ENCODE measurements at places on chromosomes 11 and 22.
A peak's percentile ranks its signal among the peaks of the same experiment; 100 is the strongest.

GRCh38 chr22:33209930-33210784 is 152.0 kb upstream of the SYN3 start:
- DNase-seq = peak; percentile 73

DNA sequence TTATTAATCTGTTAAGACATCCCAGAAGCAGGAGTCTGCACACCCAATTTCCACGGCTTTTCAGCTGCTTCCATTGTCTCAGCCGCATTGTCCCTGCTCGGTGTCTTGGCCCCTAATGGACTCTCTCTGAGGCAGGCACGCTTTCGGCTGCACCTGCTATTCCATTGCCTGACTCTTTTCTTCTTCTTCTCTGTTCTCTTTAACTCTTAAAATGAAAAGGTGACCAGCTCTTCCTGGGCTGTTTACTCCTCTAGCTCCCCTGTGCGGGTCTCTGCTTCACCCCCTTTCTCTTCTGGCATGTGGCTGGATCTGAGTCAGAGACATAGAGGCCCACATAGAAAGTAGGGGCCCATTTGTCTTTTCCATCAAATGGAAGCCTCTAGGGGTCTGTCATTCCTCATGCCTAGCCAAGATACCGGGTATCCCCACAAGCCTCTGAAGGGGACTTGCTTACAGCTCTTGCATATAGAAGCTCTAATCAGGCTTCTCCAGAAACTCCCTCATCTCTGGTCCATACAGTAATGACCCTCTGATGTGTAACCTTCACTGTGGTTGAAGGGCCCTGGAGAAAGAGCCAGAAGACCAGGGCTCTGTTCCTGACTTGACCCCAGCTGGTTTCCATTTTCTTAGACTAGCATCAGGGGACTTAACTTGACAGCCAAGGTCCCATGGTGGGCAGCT is 243.9 kb downstream of the ST3GAL4 start:
- DNase-seq = no peak

GRCh38 chr11:19073454-19074415 is 13.2 kb upstream of the MRGPRX2 start:
- DNase-seq = no peak

DNA sequence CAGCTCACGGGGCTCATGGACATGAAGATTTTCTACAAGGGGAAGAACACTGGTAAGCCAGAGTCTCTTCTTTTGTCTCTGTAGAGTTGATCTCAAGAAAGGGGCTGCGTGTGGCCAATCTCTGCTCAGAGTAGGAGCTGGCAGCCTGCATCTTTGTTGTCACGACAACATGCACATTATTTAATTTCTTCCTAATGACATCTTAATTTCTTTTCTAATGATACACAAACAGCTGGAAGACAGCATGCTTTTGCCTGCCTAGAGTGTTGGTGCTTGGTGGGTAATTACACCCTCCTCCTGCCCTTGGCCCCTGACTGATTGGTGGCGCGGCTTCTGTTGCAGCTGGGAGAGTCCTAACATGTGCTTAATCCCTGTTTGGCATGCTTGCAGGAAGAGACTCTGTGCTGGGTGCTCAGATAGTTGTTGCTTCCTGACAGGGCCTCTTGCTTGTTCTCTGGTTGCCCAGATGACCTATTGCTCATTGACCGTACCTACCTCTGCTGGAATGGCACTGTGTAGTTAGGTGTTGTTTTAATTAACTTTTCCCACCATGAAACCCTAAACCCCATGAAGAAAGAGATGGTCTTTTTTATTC is 106.9 kb upstream of the SORL1-AS1 start:
- no peak for DNase-seq

- no peak for DNase-seq
Measured at GRCh38 chr11:92253945-92254344, 29.3 kb downstream of the FAT3 start.

GRCh38 chr11:16613262-16613511 is 125.3 kb upstream of the C11orf58 start:
- DNase-seq = peak; percentile 38

GRCh38 chr22:35350539-35351503 is 30.1 kb upstream of the HMOX1 start:
- peak; percentile 96 for DNase-seq

DNA sequence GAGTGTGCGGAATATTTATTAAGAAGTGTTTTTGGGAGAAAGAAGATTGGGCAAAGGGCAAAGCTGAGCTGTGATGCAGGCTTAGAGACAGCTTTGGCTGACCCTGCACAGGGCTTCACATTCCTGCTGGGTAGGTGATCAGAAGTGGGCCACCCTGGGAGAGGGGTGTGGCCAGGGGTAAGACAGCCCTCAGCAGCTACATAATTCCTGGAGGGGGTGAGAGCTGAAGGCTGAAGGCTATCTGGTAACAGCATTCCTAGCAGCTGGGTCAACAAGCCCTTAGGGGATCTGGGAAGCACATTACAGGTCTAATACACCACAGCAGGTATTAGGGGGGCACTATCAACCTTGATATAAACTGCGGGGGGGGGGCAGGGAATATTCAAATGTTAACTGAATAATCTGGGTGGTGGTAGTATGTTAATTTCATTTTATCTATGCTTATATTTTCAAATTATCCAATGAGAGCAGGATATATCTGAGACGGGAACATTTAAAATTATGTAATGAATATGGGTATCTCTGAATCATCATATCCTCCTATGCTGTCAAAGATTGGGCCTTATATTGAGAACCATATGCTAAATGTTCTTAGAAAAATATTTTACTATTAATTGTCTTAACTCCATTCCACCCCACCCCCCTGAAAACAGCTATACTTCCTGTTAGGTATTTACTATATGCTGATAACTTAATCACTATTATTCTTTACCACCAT is 5.9 kb downstream of the OOSP1 start:
- DNase-seq = no peak

- DNase-seq = no peak
Measured at GRCh38 chr11:13972944-13973343, 10.4 kb downstream of the SPON1 start.

- no peak for DNase-seq
Measured at GRCh38 chr11:95919514-95919913, 4.4 kb downstream of the MTMR2 start.

- DNase-seq = no peak
Measured at GRCh38 chr22:45673482-45674175, 2.0 kb downstream of the ATXN10 start.

GRCh38 chr11:126878913-126879482 is 121.6 kb downstream of the KIRREL3 start:
- DNase-seq = no peak

DNA sequence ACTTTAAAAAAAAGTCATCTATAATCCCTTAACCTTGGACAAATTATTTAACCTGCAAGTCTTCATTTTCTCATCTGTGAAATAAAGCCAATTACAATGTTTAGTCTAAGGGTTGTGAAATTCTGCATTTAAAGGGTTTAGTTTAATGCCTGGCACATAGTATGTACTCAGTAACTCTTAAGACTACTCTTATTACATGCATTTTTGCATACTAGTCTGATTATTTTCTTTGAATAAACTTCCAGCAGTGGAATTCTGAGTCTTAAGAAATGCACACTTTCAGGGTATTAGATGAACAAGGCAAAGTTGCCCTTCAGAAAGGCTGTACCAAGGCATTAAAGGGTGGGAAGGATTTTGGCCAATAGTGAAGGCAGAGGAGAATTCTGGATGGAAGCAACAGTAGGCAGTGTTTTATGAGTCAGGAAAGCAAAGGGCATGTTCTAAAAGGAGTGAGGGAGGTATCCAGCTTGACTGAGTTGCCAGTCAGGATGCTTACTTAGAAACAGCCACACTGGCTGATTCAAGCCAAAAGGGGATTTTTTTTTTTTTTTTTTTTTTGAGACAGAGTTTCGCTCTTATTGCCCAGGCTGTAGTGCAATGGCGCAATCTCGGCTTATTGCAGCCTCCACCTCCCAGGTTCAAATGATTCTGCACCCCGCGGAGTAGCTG is 50.5 kb downstream of the SWAP70 start:
- no peak for DNase-seq

- no peak for DNase-seq
Measured at GRCh38 chr11:40032331-40032730, 1427.1 kb downstream of the LRRC4C start.

DNA sequence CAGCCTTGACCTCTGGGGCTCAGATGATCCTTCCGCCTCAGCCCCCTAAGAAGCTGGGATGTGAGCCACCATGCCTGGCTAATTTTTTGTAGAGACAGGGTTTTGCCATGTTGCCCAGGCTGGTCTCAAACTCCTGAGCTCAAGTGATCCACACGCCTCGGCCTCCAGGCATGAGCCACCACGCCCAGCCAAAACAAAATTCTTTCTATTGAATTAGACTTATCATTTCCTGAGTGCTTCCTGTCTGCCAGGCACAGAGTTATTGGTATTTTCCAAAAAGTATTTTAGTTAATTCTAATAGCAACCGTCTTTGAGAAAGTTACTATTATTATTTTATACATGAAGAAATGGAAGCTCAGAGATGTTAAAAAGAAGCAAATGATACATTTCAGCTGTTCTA is 61.4 kb upstream of the LMO2 start:
- no peak for DNase-seq

GRCh38 chr11:16469968-16470367 is 113.6 kb upstream of the SOX6 start:
- DNase-seq = no peak

- DNase-seq = no peak
Measured at GRCh38 chr11:108838792-108839105, 173.9 kb downstream of the DDX10 start.

DNA sequence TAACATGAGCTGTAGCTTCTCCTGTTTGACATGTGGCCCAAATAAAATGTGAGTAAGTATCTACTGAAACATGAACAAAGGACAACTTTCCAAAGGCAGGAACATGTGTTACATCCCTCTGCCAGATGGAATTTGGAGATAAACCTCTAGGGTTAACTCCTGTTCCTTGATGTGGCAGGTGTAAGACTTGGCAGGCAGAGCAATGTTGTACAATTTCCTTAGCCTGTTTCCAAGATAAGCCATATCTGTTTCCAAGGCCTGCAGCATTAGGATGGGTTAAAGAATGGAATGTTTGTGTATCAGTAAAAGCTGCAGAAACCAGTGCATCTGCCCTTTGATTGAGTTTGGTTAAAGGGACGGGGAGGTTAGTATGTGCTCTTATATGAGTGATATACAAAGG is 8.8 kb upstream of the DNAJB13 start:
- no peak for DNase-seq

DNA sequence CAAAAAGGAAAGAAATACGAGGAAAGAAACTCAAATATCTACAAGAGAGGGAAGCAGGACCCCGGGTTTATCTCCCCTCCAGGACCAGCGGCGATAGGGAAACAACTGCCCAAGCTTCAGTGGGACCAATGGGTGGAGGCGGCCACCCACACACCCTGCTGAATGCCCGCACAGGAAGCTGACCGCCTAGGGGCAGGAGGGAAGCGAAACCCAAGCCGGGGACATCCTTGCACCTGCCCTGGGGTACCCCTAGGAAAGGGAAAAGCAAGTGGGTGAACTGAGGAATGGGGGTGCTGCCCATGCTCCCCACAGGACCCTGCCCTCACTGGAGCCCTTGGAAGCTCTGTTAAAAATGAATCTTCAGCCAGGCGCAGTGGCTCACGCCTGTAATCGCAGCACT is 27.6 kb upstream of the HMOX1 start:
- no peak for DNase-seq

DNA sequence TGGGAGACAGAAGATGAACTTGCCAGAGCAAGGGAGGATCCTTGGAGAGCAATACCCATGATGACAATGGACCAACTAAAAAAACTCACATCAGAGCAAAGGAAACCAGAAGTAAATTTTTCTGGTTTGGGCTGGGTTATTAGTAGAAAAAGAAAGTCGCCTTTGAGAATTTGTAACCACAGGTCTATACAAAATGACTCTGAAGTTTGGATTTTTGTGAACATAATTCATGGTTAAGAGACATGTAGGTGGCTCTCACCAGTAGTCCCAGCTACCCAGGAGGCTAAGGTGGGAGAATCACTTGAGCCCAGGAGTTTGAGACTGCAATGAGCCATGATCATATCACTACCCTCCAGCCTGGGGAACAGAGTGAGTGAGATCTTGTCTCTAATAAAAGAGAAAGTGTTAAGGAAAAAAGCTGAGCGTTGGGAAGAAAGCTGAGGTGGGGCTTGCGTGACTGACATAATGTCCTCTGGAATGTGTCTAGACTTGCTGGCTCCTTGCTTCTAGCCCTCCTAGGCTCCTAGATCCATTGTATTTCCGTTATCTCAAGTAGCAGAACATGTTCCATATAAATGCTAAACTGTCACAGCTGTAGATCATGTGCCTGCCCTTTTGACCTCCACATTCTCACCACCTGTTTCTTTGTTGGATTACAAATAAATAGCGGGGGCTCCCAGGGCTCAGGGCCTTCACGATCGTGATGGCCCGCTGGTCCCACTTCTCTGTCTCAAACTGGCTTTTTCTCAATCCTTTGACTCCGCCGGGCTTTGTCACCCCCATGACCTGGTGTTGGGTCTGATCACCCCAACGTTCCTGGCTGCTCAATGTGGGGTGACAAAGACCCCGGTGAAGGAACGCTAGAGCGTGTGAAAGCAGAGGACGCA is 56.2 kb upstream of the SC5D start:
- no peak for DNase-seq

DNA sequence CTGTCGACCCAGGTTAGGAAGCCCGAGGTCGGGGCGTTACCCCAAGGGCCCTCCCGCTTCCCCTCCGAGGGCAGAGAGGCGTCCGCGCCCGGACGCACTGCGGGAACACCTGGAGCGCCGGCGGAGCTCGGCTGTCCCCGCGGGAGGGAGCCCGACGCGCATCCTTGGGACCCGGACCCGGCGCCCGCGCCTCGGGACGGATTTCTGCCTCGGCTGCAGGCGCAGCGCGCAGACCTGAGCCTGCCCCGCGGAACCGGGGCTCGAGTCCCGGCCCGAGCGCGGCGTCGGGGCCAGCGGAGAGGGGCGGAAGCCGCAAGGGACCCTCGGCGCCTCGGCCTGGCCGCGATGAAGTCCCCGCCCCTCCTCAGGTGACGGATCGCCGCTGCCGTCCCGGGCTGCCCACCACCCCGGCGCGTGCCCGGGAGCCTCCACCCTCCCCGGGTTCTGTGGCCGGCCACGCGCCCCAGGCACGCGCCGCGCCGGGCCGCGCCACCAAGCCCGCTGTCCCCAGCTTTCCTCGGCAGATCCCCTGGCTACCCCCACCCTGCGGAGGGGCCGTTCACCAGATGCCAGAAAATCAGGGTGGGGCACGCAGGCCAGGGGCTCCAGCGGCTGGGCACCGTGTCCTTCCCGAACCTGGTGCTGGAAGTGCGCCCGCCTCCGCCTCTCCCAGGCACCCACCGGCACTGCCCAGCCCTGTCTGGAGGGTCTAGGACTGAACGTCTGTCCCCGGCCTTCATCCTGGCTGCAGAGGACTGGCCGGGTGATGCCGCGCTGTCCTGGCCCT is 410 bp downstream of the GLB1L3 start:
- peak; percentile 80 for DNase-seq

Data from D341Med (cell line).